ENCODE measurements at places on chromosomes 1 and 21.

DNA sequence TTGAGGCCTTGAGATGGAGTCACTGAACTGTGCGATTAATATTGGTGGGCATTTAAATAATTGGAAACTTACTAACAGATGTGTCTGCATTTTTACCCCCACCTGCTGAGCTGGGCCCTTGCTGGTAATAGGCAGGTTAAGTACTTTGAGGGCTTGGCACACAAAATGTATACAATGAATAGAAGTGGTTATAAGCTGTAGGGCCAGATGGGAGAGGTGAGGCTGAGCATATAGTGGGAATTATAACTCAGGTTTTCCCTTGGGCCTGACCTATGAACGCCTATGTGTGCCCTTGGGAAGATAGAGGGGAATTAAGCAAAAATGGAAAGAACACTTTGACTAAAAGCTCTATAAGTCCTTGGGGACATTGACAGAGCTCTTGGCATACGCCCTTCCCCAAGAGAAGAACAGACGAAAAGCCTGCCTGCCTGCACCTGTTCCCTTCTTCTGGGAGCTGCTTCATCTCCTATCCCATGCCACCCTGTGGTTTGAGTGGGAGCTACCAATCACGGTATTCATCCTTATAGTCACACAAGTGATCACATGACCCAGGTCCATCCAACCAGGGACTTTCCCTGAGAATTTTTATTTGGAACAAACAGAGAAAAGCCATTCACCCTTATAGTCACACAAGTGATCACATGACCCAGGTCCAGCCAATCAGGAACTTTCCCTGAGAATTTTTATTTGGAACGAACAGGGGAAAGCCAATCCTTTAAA, 260.7 kb upstream of the CSF3R start:
- no peak for DNase-seq

DNA sequence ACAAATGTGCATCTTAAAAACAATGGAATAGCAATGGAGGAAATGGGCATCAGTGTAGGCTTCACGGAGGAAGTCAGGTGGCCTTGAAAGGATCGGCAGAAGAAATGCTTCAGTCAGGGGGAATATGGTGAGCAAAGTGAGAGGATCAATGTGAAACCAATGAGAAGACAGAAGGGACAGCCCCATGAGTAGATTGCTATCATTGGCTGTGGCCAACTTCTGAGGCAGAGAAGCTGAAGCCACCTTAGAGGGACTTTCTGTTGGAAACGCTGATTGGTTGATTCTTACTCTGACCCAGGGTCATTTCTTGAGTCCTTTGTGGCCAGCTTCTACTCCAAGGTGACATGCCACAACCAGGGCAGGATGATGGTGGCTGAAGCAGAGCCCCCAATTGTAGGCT, 130.7 kb upstream of the ZNF648 start:
- no peak for DNase-seq

- no peak for DNase-seq
Observed at GRCh38 chr1:25682059-25682601, 65.5 kb downstream of the MAN1C1 start.

GRCh38 chr1:224852901-224853568, 76.4 kb upstream of the DNAH14 start:
- no peak for DNase-seq

GRCh38 chr21:21385404-21385803, 387.2 kb downstream of the NCAM2 start:
- no peak for DNase-seq

- DNase-seq, result peak; percentile 79
Observed at GRCh38 chr1:19341201-19342061, 29.3 kb downstream of the SLC66A1 start.

DNA sequence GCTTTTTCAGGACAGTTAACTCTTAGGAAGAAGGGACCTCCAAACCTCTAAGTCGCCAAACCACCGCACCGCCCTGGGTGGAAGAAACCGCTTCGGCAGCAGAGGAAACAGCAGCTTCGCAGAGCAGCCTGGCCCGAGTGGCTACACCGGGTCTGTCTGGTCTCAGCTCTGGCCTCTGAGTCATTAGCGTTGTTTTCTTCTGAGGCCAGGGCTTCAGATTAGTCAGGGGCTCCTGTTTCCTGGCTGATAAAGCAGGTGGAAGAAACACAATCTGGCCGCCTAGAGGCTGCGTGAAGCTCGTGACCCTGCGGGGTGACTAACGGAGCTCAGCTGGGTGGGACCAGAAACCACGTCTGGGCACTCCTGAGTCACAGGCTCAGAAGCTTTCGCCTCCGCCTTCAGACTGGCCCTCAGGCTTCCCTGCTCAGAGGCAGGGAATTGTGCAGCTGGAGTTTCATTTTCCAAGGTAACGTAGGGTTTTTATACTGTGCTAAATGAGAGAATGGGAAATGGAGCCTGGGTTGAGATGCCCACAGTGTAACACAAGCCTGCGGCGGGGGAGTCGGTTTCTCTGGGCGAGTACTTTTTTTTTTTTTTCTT, 44.9 kb downstream of the CHAF1B start:
- DNase-seq, result peak; percentile 91

DNA sequence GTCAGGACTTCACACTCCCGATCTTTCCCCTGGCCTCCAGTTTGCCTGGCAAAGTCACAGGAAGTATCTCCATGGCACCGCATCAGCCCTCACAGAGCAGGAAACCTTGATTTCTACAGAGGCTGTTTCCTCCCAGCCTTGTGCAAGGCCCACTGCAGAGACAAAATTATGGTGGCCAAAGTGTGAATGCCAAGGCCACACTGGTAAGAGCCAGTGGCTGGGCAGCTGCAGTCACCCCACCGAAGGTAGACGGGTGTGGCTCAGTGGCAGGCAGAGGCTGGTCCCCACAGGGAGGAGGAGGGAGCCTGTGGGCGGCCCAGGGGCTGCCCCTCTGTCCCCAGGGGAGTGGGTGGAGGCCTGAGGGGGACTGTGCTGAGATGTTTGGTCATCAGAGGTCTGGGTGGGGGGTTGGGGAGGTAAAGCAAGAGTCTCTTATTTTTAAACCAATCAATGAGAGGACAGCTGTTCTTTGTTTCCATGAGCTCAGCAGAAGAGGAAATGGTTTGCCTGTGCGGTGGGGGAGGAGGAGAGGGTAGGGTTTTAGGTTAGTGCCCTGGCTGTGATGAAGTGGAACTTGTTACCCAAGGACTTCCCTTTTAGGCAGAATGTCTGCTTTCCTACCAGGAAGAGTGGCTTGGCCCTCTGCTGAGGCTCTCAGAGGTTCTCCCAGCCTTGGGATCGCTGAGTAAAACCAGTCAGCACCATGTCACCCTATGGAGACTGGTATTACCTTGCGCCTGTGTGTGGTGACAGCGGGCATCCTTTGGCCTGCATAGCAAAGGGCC, 18.0 kb upstream of the BTG2 start:
- peak; percentile 94 for DNase-seq

GRCh38 chr21:26070822-26071425, 99.6 kb downstream of the APP start:
- no peak for DNase-seq

GRCh38 chr1:149962736-149963135, 26.1 kb upstream of the MTMR11 start:
- DNase-seq, result no peak

- peak; percentile 78 for DNase-seq
Observed at GRCh38 chr1:9280015-9280860, 12.5 kb upstream of the SPSB1 start.

GRCh38 chr1:67668660-67669059, 16.3 kb upstream of the GADD45A start:
- no peak for DNase-seq

- no peak for DNase-seq
Observed at GRCh38 chr1:232822530-232822929, 17.3 kb downstream of the MAP10 start.

GRCh38 chr1:200035397-200035955, 8.0 kb downstream of the NR5A2 start:
- DNase-seq, result no peak

DNA sequence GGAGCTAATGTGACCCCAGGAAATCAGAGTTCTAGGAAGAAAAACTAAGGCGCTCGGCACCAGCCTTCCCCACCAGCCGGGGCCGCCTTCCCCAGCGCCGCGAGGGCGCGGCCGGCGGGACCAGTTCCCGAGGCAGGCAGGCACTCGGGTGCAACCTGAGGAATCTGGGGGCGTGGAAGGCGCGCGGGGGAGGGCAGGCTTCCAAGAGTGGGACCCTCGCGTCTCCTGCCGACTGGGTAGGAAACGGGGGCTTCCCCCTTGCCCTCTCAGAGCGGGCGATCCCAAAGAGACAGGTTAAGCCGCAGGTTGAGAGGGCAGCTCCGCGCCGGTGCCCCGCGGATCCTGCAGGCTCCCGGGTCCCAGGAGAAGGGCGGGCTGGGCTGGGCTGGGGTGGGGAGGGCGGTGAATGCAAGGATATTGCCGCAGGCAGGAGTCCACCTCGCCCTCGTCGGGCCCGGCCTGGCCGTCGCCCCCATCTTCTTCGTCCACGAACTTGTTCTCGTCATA, 431 bp downstream of the ARPC5 start:
- DNase-seq, result peak; percentile 57

- DNase-seq, result no peak
Observed at GRCh38 chr21:35507181-35507759, 458.2 kb upstream of the RUNX1 start.

DNA sequence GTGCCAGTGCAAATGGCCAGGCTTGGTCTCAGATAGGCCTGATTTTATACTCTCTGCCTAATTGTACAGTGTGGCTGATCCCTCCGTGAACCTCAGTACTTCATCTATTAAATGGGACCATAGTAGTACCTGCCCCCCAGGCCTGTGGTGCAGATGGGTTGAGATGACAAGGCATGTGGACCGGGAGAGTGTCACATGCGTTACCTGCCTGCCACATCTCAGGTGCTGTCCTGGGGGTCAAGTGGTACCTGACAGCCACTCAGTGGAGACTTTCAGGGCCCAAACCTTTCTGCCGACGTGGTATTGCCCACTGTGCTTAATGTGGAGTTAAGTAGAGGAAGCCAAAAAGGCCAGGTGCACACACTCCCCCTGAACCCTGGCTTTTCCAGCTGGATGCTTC, 197.3 kb downstream of the FOXD2 start:
- no peak for DNase-seq

DNA sequence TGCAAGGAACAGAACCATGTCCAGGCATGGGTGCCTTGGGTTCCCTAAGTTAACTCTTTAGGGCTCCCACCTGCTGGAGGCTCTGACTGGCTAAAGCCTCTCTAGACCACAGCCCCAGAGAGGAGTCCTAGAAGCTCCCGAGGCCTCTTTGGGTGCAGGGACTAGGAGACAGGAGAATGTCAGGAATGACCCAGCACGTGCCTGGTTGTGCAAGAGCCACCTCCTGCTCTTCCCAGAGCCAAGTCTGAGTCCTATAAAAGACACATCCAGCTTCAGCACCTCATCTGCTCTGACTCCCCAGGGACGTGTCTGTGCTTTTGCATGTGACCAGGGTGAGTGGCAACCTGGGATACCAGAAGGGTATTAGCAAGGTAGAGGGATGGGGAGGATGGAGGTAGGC, at the start of gene LCE2D:
Gene LCE2D (plus strand): TSS at position 283 of the 400 bp plus-strand sequence. CDS start 726 bp downstream, outside the sequence.
- no peak for DNase-seq

GRCh38 chr21:38039841-38040240, 123.6 kb upstream of the KCNJ6 start:
- DNase-seq, result no peak

DNA sequence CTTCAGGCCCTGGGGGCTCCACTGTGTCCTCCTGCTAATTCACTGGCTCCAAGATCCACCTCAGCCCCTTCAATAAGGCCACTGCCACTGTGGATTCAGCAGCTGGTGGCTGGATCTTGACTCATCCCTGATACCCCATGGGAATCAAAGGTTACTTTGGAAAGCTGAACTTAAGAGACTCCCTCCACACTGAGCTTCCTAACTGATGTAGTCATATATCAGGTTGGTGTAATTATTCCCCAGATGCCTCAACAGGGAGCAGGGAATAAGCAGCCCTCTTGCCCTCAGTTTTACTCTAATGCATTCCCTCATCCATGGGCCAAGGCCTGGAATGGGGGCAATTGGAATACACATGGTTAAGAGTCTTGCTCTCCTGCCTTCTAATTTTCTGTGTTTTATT, 164.6 kb downstream of the FASLG start:
- no peak for DNase-seq

DNA sequence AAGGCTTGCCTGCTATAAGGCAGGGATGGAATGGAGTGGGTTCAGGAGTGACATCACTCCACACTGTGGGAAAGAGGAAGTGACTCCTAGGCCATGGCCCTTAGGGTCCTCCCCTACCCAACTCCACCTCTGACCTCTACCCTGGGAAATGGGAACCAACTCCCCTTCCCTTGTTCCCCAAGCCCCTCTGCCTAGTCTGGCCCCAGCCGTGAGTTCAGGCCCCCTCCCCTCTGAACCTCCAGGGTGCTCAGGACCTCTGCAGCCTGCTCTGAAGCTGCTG, 3.8 kb upstream of the GUCA2A start:
- no peak for DNase-seq
